ENCODE measurements at places on chromosomes 7 and 10.

DNA sequence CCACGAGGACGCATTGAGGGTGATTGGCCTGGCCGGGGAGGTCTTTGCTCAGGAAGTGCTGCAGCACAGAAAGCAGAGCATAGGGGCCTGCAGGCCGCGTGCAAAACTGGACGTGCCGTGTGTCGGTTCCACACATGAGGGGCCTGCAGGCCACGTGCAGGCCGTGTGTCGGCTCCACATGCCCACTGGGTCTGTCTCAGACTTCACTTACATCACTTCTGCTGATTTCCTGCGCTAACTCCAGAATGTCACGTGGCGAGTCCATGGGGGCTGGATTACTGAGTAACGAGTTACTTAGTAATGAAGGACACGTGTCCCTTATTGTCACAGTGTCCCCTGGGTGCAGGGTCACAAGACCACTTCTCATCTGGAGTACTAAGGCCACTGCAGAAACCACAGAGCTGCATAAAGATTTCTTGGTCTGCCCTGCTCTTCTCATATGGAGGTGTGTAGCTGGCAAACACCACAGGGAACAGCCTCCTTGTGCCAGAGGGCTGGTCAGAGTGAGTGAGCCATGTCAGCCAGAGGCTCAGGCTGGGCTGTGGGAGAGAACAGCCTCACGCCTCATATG is 60.8 kb downstream of the GDI2 start:
- no peak for ATAC-seq

DNA sequence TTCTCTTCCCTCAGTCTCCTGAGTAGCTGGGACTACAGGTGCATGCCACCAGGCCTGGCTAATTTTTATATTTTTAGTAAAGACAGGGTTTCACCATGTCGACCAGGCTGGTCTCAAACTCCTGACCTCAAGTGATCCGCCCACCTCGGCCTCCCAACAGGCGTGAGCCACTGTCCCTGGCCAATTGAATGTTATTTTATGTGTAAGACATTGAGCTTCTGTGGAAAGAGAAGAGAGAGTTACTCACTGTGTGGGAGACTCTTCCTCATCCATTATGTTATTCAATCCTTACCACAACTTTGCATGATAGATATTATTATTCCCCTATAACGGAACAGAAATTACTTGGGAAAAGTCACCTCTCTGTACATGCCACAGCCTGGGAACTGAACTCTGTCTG is 32.6 kb upstream of the MXI1 start:
- no peak for ATAC-seq

DNA sequence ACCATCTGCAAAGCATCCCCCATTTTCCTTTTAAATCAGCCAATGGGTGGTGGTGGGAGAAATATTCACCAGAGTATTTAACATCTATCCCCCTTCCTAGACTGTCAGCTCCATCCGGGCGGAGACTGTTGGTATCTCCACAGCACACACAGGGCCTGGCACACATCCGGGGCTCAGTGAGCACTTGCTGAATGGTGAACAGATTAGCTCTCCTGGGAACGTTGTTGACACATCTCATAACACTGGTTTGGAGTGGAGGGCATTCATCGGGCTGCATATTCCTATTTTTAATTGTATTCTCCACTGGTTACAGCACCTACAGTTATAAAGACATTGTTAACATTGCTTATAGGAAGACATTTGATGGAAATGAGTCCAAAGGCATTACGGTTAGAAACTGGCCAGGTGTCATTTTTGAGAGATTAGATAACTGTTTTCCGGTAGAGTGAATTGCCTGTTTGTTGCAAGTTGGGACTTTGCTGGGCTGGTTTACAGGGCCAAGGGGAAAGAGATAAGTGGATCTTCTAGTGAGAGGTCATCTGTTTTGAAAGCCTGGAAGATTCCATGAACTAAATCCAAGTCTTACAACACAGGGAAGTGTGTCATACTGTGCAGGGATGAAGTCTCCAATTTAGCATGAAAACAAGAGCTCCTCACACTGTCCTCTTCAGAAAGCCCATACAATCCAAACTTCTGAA is 101.8 kb downstream of the EGFR start:
- ATAC-seq: peak; percentile 82

GRCh38 chr10:116272440-116273283 is at the start of gene GFRA1:
GFRA1 (minus strand) TSS chr10:116273206; CDS start chr10:116272029, 1,177 bp downstream.
- ATAC-seq: peak; percentile 48

- no peak for ATAC-seq
Observed at GRCh38 chr10:16847644-16848043, 30.4 kb upstream of the RSU1 start.

DNA sequence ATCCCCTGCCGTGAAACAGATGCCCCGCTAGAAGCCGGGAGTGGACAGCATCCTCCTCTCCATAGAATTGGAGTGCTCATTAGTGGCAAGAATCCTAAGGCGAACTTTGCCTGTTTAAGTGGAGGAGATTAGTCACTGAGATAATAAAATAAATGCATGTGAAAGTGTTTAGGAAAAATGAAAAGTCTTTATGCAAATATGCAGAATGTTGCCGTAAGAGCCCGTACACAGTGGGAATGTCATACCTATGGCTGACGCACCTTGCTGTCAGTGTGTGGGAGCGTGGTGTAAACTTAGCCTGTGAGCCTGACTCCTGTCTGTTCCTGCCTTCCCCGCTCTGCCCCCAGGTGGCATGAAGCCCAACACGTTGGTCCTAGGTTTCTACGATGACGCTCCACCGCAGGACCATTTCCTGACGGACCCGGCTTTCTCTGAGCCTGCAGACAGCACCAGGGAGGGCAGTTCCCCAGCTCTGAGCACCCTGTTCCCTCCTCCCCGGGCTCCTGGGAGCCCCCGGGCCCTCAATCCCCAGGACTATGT is 1.7 kb upstream of the TRIP6 start:
- ATAC-seq: no peak

DNA sequence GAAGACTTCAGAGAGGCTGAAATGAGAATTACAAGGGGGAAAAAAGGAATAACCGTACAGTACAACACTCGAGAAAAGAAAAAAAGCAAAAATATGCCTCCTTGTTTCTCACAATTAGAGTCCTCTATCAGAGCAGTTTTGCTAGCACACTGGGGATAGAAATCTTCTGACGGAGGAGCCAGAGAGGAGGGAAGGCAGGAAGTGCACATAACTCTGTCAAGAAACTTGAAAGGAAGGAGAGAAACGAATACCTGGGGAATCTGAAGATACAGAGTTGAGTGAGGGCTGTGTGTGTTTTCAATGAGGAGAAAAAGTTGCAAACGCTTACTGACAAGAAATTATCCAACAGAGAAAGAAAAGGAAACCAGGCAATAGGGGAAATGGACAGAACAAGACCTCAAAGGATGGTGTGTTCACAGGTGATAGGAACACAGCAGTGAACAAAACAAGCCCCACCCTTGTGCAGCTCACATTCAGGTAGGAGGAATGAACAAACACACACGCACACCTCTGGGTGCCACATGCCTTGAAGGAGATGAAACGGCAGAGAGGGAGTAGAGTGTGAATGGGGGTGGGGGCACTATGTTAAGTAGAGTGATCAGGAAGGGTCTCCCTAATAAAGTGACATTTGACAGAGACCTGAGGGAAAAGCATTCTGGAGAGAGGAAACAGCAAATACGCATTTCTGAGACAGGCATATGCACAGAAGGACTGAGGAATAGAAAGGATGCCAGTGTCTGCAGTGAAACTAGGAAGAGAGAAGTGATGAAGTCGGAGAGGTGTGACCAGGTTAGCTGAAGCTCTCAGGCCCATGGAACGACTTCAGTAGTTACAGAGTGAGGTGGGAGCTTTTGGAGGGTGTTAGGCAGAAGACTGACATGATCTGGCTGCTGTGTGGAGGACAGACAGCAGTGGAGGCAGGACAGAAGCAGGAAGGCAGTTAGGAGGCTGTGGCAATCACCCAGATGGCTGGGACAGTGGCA is 46.7 kb upstream of the SPOCK2 start:
- ATAC-seq: no peak

DNA sequence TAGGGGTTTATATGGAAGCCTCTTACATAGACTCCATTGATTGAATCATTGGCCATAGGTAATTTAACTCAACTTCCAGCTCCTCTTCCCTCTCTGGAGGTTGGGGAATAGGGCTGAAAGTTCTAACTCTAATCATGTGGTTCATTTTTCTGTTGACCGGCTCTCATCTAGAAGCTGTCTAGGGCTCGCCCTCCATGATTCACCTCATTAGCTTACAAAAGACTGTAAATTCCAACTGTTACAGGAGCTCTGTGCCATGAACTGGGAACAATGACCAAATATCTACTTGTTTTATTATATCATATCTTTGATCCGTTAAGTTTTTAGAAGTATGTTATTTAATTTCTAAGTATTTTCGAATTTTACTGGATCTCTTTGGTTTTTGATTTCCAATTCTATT is 263.0 kb downstream of the TCF7L2 start:
- ATAC-seq: no peak

GRCh38 chr10:6014241-6014761 is 37.0 kb upstream of the IL15RA start:
- peak; percentile 44 for ATAC-seq

DNA sequence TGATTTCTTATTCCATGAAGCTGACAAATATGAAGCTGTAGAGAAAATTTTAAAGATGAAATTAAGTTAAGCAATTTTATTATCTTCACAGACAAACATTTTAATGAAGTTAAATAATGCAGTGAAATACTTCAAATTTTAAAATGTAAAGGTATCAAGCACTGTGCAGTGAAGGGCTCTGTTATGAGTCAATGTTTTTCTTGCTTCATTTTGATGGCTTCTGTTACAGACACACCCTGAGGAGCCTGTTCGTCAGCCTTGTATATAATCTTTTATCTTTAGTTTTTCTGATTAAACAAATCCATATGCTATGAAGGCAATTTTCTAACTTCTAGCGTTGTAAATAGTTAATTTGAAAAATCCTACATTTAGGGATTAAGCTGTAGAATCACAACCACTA is 18.5 kb downstream of the VSTM2A start:
- no peak for ATAC-seq

- no peak for ATAC-seq
Observed at GRCh38 chr10:116278846-116279245, 5.8 kb upstream of the GFRA1 start.

- ATAC-seq: no peak
Observed at GRCh38 chr10:63008491-63008890, 124.6 kb upstream of the NRBF2 start.

DNA sequence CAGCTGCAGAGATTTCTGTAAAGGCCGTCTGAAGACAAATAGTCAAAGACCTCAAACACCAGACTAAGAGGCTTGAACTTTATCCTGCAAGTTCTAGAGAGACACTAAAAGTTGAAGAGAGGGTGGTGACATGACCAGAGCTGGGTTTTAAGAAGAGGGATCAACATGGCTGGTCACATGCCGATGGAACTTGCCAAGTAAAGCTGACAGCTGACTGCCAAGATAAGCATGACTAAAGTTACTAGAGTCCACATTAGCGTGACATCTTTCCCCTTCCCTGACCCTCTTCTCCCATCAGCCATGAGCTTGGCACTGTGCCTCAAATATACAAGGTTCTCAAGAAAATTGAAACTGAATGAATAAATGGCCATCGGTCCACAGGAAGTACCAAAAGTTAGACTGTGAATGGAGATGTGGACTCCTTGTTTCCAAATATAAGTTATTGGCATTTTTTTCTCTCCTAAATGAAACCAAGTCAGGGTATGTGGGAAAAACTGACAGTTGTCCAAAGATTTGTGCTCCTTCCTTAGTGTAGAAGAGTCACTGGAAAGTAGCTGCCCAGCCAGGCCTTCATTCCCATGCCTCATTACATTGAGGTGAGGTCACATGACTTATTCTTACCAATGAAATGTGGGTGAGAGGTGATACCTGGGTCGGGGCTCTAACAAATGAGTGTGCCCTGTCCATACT is 24.5 kb downstream of the XPNPEP1 start:
- no peak for ATAC-seq

DNA sequence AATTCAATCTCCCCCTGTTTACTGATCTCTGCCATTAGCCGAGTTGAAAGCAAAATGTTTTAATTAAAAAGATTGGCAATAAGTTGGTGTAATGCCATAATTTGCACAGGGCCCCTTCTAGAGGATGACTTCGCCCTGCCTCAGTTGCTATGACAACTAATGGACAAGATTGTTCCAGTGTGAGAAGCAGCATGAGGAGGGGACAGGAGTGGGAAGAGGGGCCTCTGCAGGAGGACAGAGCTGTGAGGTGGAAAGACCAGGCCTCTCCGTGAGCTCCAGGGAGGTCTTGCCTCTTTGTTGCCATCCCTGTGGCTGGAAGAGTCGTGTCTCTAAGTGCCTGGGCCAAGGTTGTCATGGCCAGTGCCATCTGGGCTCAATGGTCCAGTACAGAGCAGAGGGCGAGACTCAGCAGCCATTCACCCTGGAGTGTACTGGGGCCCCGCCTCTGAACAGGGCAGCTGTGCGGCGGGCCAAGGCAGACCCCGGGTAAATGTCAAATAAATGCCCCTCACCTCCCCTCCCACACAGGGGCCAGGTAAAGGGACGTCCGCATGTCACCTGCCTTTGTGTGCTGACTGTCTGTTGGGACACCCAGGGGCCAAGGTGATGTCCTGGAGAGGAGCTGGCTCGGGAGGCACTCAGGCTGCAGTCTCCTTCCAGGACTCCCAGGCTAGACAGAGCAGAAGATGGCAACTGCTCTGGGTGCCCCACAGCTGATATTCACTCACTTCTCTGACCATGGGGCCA is 97.0 kb upstream of the RET start:
- no peak for ATAC-seq

DNA sequence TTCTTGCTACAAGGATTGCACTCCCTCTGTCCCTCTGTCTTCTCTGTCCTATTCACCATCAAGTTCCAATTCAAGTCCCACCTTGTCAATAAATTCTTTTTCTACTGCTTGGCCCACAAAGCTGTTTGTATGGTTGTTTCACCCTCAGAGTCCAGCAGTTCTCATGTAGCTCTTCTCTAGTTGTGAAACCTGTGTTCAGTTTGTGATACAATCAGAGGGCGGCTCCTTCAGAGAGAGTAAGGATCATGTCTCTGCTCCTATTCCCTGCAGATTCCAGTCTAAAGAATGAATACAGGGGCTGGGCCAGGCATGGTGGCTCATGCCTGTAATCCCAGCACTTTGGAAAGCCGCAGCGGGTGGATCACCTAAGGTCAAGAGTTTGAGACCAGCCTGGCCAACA is 126.6 kb upstream of the BET1 start:
- ATAC-seq: no peak

DNA sequence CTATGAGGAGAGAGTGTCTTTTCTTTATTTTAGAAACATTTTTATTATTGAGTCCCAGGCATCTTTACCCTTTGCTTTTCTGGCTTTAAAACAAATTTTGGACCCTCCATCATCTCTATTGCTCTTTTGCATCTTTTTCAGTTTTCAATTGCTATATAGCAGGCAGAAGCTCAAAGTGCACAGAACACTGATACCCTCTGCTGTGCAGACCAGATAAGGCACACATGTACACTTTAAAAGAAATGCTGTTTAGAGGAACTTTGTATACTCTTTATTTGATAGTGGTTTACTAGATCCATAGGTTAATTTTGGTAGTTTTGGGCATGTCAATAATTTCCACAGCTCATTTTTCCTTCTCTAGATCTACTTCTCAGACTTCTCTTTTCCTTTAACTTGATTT is 324.2 kb downstream of the SH2D4B start:
- ATAC-seq: no peak

GRCh38 chr10:34280599-34281374 is 534.3 kb downstream of the PARD3 start:
- ATAC-seq: peak; percentile 93

- ATAC-seq: peak; percentile 80
Observed at GRCh38 chr10:3045471-3046209, 21.7 kb upstream of the PFKP start.

- peak; percentile 71 for ATAC-seq
Observed at GRCh38 chr10:132508581-132509443, 28.8 kb upstream of the INPP5A start.
